ENCODE measurements at places on chromosomes 4 and X.

- no peak for DNase-seq
Measured at GRCh38 chrX:34341258-34341657, 209.1 kb upstream of the FAM47A start.

DNA sequence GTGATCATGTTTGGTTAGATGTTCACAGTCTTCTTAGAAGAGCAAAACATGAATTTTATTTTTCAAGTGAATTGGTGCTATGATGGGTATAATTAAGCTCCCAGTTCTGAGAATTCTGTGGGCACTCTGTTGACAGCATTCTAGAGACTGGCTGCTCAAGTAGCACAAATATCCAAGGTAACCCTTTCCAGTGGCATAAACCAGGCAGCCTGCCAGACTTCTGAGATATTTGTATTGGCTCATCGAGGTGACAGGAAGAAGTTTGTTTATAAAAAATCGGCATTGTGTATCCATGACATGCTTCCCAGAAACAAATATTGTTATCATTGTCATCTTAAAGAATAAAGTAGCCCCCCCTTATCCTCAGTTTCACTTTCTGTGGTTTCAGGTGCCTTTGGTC lies 28.3 kb downstream of the LANCL3 start:
- no peak for DNase-seq

DNA sequence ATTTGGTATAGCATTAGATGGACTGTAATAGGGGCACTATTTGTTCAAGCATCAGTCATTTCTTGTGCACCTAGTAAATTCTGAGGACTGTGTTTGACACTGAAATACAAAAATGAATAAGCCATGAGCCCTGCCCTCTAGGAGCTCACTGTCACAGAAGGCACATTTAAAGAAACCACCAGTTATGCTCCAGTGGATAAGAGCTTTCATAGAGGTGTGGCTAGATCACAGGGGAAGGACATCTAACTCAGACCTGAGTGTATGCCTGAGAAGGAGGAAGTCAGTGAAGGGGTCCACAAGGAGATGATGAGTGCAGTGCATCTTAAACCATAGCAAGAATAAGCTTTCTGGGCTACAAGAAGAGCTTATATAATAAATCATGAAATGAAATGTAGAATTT lies 40.1 kb downstream of the BTC start:
- no peak for DNase-seq

GRCh38 chrX:148940411-148940996 lies 440.1 kb downstream of the AFF2 start:
- DNase-seq, result no peak

DNA sequence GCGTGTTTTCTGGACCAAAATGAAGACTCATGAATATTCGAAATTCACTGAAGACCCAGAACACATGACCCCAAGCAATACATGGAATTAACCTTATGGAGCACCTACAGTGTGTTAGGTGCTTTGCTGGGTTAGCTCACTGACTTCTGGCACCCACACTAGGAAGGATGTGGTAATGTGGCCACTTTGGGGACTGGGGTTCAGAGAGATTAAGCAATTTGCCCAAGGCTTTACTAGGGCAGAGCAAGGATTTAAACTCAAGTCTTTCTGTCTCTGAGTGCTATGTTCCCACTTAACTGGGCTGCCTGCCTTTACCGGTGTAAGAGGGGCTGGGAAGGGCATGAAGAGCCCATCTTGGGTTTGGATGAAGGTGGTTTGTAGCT lies 162.0 kb upstream of the ATP6AP2 start:
- DNase-seq, result no peak

DNA sequence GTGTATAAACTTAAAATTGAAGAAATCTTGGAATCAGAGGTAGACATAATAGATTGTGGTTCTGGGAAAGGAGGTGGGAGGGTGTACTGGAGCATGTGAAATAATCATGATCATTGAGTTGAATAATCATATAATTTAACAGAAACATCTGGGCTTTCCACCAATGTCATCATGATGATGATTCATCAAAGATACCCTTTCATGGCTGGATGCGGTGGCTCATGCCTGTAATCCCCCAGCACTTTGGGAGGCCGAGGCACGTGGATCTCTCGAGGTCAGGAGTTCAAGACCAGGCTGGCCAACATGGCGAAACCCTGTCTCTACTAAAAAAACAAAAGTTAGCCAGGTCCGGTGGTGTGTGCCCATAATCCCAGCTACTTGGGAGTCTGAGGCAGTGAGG lies 6.7 kb upstream of the RUFY3 start:
- no peak for DNase-seq

DNA sequence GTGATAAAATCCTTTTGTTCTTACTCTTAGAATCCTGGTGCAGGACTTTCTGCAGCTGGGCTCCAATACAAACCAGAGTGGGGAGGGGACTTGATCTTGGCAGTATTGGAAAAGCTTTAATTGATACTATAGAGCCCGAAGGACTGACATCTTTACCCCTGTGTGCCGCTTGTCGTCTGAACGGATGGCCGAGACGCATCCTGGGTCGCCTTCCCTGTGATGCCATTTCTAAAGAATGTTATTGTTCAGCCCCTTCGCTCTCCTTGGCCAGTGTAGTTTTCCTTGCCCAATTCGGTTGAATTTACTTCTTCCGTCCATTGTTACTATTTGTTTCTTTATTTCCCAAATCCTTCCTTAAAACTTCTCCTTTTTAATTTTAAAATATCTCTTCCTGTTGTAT lies 80.9 kb downstream of the CLDN34 start:
- no peak for DNase-seq

DNA sequence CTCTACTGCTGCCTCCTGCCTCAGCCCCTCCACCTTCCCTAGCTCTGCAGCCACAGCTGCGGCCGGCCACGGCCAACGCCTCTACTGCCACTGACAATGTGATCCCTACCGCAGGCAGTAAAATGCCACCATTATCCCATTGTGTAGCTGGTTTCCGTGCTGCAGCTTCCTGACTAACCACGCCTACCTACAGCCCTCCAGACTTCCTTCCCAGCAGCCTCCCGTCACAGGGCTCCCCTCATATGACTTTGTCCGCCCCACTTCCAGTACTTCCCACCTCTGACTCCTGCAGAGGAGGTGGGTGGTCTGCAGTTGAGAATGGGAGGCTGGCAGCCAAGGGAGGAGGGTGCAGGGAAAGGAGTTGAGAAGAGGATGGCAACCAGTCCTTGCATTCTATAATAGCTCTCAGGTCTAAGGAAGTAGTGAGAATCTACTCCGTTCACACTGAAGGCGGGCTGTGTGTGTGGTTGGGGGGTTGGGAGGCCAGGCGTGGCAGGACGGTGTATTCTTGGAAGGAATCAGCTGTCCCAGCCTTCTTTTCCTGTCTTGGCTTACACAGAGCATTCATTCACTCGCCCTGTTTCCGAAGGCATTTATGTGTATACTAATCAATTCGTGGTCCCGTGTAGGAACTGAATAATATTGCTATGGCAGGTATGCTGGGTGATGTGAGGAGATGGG lies 33.1 kb upstream of the USP51 start:
- DNase-seq, result no peak

GRCh38 chrX:56793521-56794320 lies 64.7 kb downstream of the NBDY start:
- DNase-seq, result no peak

DNA sequence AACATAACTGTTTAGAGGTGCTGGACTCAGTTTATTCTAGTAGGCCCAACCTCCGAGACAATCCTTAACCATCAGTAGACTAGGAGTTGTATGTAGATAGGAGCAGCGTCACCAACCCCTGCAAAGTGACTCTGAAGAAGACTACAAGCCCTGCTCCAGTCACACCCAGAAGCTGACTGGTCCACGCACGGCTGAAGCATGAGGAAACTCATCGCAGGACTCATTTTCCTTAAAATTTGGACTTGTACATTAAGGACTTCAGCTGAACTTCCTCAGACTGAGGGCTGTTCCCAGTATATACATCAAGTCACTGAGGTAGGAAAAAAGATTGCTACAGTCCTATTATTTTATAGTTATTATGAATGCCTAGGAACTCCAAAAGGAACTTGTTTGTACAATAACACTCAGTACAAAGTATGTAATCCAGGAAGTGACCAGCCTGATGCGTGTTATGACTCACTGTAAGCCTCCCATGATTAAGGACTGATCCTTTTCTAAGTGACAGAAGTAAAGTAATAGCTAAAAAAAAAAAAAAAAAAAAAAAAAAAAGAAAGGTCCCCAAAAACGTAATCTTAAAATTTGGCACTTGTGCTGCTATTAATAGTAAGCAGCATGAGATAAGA lies 41.6 kb upstream of the UGT2B7 start:
- DNase-seq, result no peak

DNA sequence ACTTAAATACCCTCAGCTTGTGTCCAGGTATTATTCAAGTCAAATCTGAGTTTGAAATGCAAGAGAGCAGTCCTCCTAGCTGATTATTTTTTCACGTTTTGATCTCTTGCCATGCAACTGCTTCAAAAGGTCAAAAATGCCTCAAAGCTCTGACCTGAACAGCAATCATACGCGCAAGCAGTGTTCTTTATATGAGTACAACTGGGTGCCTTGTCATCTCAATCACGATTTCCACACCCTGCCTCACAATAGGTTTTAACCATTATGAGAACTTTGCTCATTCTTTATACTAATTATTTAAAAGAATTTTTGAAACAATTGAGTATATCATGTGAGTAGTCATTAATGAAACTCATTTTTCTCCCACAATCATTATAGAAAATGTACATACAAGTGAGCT lies 649.1 kb downstream of the DMD start:
- DNase-seq, result no peak

GRCh38 chr4:104859601-104860237 lies 287.0 kb upstream of the TET2 start:
- DNase-seq, result peak; percentile 20

DNA sequence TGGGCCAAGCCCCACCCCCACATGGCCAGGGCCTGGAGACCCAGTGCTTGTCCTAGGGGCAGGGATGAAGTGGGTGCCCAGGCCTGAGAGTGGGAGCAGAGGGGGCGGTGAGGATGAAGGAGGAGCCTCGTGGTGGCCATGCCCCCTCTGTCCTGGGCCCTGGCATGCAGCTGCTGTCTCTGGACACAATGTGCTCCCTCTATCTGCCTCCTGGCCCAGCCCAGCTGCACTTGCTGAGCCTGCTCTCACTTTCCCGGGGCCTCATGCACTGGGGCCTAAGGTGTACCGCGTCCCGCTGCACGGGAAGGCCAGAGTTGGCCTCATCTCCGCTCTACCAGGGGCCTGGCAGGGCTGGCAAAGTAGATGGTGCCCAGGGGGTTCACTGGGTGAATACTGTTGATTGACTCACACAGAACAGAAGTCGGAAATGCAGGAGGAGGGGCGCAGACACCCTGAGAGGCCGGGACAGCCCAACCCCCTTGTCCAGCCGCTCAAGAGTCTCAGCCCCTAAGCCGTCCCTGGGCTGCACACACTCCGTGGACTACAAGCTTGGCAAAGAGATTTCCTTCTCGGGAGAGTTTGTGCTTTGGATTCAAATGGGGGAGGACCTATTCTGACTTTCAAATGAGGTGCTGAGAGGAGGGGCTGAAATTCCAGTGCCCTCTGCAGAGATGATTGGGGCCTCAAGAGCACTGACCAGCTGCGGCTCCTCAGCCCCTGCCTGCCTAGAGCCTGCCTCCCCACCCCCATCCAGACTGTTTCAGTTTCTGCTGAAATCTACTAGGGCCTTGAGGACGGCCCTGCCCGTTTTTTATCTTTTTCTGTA lies 112.4 kb downstream of the PSAPL1 start:
- no peak for DNase-seq

DNA sequence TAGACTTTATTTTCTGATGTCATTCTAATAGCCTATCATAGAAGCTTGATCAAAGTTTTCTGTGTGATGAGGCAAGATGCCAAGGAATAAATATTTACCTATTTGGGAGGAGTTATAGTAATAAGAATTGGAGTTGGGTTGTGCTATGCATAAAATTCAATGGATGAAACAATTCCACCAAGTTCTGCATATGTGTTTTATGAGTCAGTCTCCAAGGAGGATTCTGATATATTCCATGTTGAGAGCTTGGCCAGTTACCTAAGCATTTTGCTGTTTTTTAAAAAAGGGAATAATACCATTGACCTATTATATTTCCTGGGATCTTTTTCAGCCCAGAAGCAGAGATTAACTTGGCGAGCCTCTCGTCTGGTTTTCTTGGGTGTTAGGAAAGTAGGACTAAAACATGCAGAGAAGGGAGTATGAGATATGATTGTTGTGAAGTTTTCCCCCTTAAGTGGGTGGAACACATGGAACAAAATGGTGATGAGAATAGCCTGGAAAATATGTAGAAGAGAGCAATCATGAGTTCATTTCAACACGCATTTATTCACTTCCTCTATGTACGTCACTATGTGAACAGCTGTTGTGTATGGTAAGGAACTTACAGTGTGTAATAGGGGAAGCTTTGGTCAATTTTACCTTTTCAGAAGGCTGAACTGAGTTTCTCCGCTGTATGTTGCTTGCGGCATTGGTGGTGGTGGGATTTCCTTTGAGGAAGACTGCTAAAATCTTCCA lies 39.2 kb downstream of the POLA1 start:
- no peak for DNase-seq

DNA sequence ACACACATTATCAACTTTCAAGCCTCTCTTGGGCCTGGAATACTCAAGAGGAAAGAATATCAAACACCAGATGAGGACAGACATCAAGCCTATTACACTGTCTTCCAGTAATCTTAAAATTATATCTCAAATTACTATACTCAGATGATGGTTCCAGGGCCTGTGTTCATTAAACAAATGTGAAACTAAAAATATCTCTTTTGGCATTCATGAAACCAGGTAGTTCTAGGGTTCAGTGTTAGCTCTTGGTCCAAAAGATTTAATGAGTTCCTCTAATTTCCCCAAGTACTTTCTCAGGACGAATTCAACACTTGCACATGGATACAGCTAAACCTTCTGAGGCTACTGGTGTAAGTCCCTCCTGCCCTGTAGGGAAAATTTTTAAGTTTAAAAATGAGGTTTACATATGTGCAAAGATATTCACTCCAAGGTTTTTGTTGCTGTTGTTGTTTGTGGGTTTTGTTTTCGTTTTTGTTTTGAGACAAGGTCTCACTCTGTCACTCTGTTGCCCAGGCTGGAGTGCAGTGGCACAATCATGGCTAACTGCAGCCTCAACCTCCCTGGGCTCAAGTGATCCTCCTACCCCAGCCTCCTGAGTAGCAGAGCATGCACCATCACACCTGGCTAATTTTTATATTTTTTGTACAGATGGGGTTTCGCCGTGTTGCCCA lies 79.4 kb downstream of the USP46 start:
- DNase-seq, result no peak

- DNase-seq, result no peak
Measured at GRCh38 chrX:46820391-46821100, 16.3 kb upstream of the RP2 start.

DNA sequence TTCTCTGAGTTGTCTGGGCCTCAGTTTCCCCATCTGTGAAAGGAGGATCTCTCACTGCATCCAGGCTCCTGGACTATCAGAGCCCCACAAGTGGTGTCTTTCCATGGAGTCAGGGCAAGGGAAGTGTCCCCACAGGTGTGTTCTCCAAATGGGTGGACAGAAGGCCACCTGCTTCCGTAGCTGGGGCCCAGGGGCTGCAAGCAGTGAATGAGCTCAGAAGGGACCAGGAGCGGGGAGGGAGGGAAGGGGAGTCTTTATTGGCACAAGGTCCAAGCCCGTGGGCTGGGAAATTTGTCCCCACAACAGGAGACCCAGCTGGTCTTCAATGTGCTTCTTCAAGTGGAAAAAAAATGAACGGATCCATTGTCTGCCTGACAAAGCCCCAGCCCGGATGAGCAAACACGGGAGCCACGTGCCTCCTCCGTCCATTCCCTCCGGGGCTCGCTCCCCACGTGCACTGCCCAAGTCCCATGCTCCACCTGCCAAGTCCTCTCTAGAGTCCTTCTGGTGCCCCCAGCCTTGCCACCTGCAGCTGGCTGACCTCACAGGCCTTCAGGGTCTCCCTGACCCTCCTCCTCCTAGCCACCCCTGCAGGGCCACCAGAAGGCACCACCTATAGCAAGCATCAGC lies 72.0 kb downstream of the JAKMIP1 start:
- peak; percentile 93 for DNase-seq

Data from NCI-H1092 treated with DMSO at 0.1 percent for 48 hours (cell line).